ENCODE measurements at places on chromosomes 16 and 17. TPM values are rescaled to one million over a fixed set of nuclear protein-coding genes. Genes with fewer than 3 reads are reported as not detected.

Gene IRX5
- total RNA-seq = 10.3 TPM

Gene CD300LB
- total RNA-seq = not detected

Gene NPTX1
- total RNA-seq = 0.11 TPM

Gene SAMD14
- total RNA-seq = 0.86 TPM

Gene HIGD1B
- not detected for total RNA-seq

Gene GRAPL
- total RNA-seq = not detected
